Cerebellar cortex (tissue), 1 donor: ENCODE measurements at places on chromosomes 3 and 15.
A peak's percentile ranks its signal among the peaks of the same experiment; 100 is the strongest.

DNA sequence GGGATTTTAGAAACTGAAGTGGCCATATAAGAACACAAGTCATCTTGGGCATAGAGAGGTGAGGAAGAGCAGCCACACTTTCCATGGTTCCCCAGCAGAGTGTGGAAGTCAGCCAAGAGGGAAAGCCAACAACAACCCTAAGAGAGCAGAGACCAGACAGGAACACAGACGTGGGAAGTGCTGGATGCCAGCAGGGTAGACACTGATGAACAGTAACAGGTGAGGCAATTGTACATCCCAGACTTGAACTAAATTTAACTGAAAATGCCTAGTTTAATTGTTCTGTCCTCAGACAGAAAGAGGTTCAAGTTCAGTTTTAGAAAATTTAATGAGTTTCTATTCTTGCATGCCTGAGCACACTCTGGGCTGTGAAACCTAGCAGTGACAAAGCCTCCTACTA, 212.1 kb downstream of the ATP8B4 start:
- no peak for DNase-seq

DNA sequence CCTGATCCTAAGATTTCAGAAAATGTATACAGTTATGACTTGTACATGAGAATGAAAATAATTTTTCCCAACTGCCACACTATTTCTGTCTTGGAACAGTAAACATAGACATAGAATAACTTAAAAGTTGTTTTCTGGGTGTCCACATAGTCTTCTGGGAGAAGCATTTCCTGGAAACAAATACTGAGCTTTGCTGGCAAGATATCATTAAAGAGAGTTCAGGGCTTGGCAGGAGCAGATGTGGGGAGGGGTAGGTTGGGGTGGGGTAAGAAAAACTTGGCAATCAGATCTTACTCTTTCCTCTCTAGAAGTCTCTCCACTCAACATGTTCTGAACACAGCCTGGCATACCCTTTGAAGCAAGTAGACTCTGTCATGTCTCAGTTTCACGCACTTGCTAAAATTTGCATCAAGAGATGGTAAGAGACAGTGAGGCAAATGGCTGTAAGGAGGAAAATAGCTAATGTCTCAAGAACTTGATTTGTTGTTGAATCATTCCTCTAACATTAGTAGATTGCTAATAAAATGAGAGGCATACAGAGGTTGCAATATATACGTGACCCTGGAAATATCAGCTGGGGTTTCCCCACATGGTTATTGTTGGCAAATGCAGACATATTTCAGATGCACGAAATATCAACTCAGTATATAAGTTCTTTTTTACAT, 27.3 kb upstream of the ABI3BP start:
- no peak for DNase-seq

DNA sequence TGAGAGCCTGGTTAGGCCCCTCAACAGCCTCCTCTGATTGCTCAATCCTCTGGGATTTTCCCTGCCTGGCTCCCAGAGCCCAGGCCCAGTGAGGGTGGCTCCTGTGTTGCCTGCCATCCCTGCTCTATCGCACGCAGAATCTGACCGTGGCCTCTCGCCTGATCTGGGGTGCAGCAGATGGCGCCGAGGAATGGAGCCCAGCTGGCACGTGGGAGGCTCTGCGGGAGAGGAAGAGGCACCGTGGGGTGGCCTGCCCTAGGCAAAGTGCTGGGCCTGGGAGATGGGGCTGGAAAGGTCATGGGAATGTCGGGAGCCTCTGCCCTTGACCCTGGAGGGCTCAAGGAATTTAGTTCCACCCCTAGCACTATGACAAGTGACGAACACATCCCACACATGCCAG, 10.3 kb downstream of the SV2B start:
- DNase-seq: peak; percentile 76

DNA sequence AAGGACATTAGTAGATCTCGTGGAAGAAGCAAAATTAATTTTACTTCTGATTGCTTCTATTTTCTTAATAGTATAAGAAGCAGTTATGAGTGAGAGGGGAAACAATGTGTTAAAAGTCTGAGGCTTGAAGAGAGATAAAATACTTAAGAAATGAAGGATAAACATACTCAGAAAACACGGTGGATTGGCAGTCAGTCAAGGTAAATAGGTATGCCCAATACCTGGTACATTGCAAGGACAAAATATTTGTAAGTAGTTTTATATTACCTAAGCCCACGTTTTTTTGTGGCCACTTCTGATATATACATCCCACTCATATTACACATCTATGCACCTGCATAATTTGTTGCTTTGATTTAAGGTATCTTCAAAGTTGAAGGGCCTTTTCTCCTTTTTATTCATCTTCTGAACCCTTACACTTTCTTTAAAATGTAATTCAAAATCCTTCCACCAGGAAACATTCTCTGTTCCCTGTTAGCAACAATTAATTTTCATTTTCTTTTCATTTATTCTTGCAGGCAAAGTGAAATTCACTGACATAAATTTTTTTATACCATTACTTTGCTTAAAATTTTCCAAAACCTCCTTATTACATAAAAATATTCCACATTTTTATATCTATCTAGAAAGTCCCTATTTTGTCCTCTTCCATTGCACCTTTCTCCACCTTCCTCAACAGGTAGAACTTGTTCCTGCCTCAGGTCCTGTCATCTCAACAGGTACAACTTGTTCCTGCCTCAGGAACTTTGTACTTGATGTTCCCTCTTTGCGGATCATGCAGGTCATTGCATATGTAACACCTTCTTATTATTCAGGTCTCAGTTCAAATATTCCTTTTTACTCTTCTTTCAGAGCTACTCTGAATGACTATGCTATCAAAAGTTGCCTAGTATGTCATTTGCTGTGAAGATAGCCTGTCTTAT, 755.7 kb upstream of the ALCAM start:
- no peak for DNase-seq

DNA sequence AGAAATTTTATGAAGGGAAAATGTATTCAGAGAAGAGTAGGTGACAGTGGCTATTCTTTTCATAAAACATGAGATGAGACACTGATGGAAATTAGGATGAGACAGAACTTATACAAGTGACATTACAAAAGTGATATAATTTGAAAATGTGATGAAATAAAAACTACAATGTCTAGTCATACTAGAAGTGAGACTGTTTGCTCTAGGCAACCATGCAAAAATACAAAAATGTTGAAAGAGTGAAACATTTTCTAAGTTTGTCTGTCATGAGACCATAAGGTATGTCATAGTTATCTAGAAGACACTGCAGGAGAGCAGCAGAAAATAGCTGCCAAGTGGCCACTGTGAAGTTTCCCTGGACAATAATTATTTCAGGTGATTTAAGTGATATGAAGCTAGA, 459.5 kb downstream of the DIPK2A start:
- no peak for DNase-seq

- no peak for DNase-seq
These were observed 230.4 kb downstream of the ADAMTS17 start for GRCh38 chr15:100111125-100112060.

DNA sequence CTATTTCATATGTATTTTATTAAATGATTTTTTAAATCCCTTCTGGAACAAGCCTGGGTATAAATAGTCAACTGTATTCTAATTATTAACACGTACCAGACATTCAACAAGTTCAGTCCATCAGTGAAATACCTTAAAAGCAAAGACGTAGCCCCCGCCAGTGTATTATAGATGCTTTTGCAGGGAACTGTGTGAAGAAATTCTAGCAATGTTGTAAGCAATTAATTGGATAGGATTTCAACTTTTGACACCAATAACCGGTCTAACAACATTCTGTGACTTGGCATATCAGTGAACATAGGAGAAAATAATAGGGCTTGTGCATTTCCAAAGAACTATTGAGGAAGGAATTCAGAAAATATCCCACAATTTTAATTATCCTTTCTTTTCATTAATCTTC, 67.2 kb upstream of the TGFBR2 start:
- DNase-seq: no peak

DNA sequence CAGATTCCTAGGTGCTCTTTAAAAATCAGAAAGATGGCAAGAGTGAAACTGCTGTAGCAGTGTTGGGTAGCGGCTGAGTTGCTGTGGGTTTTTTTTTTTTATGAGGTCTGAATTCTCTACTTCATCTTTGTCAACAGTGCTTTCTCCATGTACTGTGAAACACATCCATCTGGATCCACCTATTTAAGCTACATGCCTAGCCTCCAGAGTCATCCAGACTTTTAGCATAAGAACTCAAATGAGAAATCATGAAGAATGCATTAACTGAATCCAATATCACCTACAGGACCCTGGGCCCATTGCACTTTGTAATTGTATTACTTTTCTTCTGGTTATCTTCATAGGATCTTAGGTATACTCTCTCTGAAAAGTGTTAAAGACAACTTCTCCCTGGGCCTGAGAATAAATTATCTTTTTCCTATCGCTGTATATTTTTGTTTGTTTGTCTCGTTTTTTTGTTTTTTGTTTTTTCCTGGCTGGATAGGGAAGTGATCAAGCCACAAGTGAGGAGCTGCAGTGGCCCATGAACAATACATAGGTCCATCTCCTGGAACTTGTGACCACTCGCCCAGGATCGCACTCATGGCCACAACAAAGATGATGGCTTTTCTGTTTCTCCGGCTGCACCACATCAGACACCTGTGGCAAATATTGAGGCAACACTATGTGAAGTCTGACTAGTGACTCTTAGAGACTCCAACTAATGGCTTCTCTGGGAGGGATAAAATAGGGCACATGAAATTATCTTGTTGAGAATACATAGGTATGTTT, 609.9 kb upstream of the AGTR1 start:
- peak; percentile 43 for DNase-seq
